ENCODE measurements at places on chromosomes 1 and 21.
A peak's percentile ranks its signal among the peaks of the same experiment; 100 is the strongest.

DNA sequence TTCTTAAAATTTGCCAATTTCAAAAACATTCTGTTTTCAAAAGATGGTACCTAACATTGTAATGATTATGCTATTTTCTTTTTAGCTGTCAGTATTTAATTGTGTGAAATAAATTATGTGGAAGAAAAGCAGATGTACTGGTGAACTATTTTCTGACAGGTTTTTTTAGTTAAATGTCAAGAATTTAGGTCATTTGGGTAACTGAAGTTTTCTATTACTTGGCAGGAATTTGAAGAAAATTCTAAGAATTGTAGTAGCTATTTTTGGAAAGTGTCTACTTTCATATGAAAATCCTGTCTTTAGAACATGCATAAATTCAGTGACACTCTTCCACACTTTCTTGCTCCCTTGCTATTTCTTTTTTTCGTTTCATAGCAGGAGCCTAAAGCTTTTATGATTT lies 28.5 kb upstream of the PTPRC start:
- DNase-seq, result no peak

DNA sequence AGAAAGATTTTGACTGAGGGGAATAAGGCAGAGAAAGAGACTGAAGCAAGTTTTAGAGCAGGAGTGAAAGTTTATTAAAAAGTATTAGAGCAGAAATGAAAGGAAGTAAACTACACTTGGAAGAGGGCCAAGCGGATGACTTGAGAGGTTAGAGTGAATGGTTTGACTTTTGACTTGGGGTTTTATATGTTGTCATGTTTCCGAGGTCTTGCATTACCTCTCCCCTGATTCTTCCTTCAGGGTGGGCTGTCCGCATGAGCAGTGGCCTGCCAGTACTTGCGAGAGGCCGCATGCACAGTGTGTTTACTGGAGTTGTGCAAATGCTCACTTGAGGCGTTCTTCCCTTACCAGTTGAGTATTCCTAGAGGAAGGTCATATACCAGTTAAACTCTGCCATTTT lies 13.0 kb upstream of the DENND2D start:
- DNase-seq, result no peak

DNA sequence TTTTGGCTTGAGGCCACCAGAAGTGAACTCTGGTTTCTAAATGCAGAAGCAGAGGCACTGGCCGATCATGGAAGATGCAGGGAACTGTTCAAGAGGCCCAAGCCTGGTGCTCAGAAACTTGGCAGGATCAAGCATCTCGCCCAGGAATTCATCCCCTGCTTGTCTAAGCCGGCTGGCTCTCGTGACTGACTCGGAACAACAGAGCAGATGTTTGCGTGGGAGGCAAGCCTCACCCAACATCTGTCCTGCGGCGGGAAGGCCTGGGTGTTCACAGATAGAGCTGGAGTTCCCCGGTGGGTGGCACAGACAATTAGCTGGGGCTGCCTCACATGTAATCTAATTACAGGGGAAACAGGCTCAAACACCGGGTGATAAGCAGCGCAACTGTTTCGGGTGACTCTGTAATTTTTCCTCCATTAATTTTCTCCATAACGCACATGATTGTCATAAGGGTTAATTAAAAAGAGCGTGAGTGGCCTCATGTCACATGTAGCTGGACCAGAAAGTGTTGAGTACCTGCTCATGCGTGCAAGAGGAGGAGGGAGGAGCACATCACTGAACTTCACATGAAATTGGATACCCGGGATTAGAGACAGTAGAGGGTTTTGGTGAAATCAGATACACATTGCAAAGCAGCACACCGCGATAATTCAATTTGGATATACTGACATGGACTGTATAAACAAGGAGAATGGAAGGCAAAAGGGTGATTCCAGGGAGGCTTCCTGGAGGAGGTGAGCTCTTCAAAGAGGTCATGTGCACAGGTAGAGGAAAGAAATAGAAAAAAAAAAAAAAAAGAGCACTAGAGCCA lies 180.0 kb downstream of the ETS2 start:
- DNase-seq, result peak; percentile 89

DNA sequence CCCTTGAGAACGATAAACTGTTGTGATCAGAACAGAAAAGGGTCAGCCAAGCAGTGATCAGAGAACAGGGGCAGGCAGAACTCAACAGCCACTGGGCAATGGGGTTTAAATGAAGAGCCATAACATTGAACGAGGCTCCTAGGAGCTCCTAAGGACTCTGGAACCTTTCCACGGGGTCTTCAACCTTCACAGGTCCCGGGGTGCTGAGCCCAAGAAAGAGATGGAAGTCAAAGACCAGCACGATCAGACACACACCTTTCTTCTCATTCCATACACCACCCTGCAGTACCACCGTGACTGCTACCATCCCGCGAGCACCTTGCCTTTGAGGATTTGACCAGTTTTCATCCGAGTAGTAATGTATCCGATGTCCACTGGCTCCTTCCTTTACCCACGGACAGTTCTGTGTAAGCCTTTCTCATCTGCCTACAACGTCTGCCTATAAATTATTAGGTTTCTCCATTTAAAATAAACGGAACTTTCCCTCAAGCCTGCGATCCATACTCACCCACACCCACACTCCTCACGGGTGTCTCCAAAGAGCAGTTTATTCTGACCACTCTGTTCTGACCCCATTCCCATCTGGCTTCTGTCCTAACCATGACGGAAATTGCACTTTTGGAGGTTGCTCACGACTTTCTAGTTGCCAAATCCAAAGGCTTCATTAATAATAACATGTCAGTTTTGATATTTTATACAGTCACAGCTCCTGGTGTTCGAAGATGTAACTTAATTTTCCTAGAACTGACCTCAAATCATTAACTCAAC lies 16.8 kb upstream of the HHAT start:
- no peak for DNase-seq

DNA sequence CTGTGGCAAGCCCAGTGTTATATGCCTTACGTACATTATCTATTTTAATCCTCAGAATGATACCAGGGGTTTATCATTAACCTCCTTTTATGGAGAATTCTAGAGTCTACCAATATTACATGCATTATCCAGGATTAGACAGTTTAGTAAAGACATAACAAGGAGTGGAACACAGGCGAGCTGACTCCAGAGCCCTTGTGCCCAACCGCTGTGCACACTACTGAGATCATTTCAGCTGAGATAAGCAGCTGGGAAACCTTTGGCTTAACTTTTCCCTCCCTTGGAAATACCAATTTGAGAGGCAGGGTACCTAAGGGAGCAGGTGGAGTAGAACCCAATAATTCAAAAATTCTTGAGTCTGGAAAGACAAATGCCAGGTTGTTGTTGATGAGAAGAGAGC lies 59.8 kb upstream of the ATP1B1 start:
- DNase-seq, result no peak

GRCh38 chr1:240423246-240423924 lies 188.6 kb downstream of the GREM2 start:
- DNase-seq, result no peak

DNA sequence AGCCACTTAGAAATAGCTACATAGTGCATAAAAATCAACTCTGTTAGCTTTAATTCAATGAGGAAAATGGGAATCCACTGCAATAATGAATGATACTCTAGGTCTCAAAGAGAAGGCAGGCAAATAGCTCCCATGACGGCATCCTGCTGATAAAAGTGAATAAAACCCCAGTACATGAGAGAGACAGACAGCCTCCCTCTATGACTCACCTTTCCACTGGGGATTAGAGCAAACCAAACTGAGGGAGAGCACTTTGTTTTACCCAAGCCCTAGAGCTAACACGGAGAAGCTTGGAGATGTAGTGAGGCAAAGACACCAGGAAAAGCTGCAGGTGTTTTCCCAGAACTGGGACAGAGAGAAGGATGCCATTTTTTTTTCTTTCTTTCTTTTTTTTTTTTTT lies 621.9 kb downstream of the LRRIQ3 start:
- DNase-seq, result no peak

DNA sequence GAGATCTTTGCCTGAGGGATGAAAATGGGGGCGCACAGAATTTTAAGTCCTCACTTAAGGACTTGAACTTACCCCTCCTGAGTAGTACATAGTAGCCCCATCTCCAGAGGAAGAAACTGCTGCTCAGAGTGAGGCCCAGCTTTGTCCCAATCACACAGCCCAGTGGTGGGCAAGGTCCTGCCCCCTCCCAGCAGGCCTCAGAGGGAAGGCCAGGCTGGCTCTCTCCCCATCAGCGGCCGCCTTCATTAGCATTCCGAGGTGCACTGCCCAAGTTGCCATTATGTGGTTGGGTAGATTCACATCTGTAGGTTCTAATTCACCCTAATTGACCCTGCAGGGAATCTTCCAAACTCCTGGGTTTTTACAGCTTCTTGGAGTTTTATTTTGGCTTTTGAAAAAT lies 59.1 kb downstream of the FOXO6 start:
- no peak for DNase-seq

- no peak for DNase-seq
These were observed 113.9 kb downstream of the TOMM20 start for GRCh38 chr1:235014756-235015155.

- no peak for DNase-seq
These were observed 13.5 kb upstream of the CACNA1E start for GRCh38 chr1:181469829-181470228.

DNA sequence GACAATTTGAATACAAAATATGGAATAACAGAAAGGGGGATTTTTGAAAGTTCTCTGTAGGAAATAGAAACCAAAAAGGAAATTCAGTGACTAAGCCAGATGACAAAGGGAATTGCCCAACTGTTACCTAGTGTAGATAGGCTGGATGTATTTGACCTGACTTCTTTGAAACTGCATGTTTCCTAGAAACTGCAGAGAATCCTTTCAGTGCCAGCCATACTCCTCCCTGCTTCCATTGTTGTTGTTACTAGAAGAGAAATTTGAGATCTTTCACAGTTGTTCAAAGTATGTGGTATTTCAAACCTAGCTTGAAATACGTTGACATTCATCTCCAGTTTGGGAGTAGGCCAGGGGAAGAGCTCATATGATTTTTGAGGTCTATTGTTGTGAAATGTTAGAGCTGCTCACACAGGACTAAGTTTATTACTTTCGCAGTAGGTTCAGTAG lies 1.8 kb upstream of the GBP5 start:
- DNase-seq, result no peak

- no peak for DNase-seq
These were observed 59.8 kb upstream of the ETV3 start for GRCh38 chr1:157197906-157198435.

DNA sequence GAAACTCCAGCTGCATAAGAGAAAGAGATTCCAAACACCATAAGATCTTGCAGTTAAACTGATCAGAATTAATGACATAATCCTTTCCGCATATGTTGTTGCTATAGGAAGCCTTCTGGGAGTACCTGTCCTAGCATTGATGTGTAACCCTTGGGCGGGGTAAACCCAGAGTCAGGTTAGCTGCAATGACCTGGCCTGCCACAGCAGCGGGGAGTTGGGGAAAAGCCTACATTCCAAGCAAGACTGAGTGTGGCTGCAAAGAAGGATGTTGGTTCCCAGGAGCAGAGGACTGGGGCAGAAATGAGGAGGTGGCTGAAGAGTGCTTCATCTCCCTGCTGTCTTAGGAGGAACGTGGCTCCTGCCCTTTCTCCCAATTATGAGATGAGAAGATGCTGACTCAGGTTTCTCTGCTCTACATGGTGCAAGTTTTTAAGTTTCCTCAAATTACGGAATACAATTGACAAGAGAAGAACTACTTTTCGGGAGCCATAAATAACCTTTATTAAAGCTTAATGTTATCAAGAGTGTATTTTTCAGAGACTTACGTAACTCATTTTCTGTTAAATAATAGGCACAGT lies 142.1 kb downstream of the RYR2 start:
- DNase-seq, result no peak

- DNase-seq, result no peak
These were observed 681 bp upstream of the UBXN10 start for GRCh38 chr1:20184997-20185833.

GRCh38 chr1:31432592-31433395 lies 19.8 kb downstream of the SERINC2 start:
- DNase-seq, result no peak

- DNase-seq, result no peak
These were observed 120.1 kb downstream of the PRDM2 start for GRCh38 chr1:13820055-13820454.

- no peak for DNase-seq
These were observed 29.8 kb downstream of the ANKRD13C start for GRCh38 chr1:70324683-70325082.

GRCh38 chr1:43492826-43493225 lies 37.9 kb upstream of the PTPRF start:
- DNase-seq, result no peak

- DNase-seq, result no peak
These were observed 41.6 kb upstream of the NTPCR start for GRCh38 chr1:232908831-232909230.

DNA sequence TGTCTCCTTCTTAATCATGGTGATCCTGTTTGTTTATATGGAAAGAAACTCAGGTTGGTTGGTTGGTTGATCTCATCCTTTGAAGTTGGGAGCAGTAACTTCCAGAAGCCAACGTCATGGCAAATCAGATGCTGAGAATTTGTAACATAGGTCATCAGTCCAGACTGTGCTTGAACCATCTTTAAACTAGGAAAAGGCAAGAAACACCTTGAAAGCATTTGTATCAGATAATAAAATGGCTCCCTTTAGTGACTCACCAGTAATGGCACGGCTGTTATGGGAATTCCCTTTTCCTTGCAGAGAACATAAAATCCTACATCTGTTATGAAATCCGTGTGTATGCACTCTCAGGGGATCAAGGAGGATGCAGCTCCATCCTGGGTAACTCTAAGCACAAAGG lies 58.1 kb downstream of the SERBP1 start:
- DNase-seq, result no peak

- DNase-seq, result no peak
These were observed 12.7 kb downstream of the ATP1A4 start for GRCh38 chr1:160164121-160164520.

DNA sequence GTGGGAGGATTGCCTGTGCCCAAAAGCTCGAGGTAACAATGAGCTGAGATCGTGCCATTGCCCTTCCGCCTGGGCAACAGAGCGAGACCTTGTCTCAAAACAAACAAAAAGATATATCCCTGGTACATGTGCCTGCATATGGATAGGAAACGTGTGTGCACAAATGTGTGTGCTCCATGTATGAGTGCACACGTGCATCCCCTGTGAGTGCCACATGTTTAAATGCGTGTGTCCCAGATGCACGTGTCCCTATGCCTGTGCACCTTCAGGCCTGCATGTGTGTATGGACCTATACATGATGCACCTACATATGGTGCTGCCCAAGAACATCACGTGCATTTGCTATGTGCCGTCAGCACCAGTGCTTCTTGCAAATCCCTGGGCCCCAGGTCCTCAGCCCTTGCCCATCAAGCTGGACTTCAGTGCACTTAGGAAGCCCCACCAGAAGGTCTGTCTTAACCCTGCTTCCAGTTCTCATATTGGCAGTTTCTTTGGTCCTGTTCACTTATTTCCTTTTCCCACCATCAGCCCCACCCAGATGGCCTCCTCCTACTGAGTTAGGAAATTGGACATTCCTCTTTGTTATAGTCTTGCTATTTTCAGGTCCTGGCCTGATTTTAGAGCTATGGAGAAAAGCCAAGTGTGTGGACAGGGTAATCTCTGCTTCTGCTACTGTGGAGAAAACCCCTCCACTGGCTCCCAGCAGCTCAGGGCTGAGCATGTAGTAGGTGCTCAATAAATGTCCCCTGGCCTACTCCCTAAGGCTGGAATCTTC lies 15.4 kb downstream of the TIE1 start:
- no peak for DNase-seq
